Thoracic aorta (tissue), 2 donors: ENCODE measurements at places on chromosomes 2 and 18. TPM values are rescaled to one million over a fixed set of nuclear protein-coding genes. Genes with fewer than 3 reads are reported as not detected.

Gene MAL
- not detected for total RNA-seq

Gene ITGB6
- total RNA-seq: 0.99 TPM

Gene ARHGAP28
- 1.8 TPM for total RNA-seq

Gene CPO
- not detected for total RNA-seq

DNA sequence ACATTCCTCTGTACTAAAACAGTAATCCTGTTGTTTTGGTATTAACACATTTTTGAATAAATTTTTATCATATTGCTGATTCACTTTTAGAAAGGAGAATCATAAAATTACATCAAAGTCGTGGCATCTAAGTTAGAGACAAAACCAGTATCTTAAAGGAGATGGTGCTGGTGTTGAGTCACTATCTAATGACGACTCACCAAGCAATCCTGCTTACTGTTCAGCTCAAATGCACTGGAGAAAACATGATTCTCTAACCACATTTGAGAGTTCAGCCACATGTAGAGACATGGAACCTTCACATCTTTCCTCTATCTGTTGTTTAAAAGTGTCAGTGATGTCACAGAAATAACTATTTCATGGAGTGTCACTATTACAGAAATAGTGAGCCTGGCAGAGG, 473.8 kb downstream of the TGIF1 start:
- H3K27me3 ChIP-seq: no peaks in the 10 kb centered on the region
- DNase-seq: no peak
- H3K4me1 ChIP-seq: peaks cover 8% of the 10 kb centered on the region
- H3K4me3 ChIP-seq: no peak overlapping the region

DNA sequence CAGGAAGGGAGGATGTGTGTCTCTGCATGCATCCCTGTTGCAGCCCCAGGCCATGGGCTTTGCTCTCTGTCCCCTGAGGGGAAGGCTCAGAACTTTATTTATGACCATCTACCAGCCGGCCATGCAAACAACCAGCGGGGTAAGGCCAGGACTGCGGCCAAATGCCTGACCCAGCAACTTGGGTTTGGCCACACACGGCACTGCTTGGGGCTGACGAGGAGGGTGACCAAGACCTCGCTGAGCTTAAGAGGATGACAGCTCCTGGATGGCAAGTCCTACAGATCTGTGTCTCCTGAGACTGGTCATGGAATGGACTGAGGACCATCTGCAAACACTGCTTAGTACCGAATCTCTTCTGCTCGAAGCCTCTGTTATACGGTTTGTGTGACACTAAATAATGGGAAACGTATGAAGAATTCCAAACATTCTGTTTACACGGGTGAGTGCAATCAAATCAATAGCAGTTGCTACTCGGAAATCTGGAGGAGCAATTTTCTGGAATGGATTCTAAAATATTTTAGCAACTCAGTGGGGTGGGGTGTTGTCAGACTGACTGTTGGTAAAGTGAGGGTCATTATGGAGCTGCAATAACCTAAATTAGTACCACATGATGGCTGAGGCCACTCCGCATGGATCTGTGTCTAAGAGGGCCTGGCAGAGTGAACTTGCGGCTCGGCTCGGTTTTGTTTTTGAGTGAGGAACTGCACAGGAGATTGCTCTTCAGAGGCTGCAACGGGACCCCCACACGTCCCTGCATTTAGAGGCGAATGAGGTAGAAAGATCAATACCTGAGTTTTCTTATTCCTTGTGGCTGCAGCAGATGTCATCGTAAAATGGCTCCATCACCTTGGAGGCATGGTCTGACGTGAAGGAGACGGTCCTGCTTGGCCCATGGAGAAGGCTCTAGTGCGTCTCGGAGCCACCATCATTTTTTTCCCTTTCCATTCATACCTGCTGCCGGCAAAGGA, 26.6 kb downstream of the TMEM18 start:
- no peaks in the 10 kb centered on the region for H3K4me1 ChIP-seq
- H3K27me3 ChIP-seq: no peaks in the 10 kb centered on the region
- no peak for DNase-seq
- H3K36me3 ChIP-seq: no peaks in the 10 kb centered on the region
- no peak overlapping the region for H3K27ac ChIP-seq
- no peak overlapping the region for H3K4me3 ChIP-seq

GRCh38 chr2:171104379-171104778, 56.3 kb downstream of the TLK1 start:
- DNase-seq: no peak
- H3K27me3 ChIP-seq: no peaks in the 10 kb centered on the region
- H3K4me1 ChIP-seq: no peaks in the 10 kb centered on the region
- H3K36me3 ChIP-seq: peaks cover 5% of the 10 kb centered on the region
- H3K4me3 ChIP-seq: no peak overlapping the region

DNA sequence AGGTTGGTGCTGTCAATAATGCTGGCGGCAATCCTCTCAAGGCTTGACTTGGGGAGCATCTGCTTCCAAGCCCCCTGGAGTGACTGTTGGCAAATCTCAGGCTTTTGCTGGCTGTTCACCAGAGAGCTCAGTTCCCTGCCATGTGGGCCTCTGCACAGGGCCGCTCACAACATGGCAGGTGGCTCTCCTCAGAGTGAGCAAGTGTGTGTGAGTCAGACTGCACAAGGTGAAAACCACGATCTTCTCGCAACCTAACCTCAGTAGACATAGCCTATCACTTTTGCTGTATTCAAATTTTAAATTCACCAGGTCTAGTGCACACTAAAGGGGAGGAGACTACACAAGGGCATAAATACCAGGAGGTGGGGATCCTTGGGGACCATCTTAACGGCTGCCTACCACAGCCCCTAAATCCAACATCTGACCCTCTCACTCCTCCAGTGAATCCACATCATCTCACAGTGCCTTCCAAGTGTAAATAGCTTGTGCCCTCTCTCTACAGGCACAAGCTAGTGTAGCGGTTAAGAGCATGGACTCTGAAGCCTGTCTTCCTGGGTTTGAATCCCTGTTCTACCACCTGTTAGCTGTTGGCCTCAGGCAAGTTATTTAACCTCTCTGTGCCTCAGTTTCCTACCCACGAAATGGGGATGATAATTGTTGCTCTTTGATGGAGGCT, 187.7 kb upstream of the CXCR4 start:
- H3K4me1 ChIP-seq: no peaks in the 10 kb centered on the region
- no peaks in the 10 kb centered on the region for H3K27me3 ChIP-seq
- H3K4me3 ChIP-seq: no peak overlapping the region
- no peak overlapping the region for H3K27ac ChIP-seq

DNA sequence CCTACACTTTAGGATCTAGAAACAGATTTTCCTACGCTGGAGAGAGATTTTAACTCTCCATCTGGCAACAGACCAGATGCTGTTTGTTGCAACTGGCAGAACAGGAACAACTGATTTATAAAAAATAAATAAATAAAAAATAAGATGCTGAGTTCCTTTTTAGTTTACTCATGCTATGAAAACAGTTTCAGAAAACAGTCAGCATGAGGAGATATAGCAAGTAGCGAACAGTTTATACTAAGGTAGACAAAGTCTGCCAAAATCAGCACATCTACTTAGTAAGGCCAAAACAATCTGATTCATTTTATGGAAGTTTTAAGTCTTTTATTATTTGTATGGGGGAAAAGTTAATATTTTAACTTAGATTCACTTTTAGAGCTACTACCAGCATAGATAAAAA, 974.0 kb upstream of the CNTNAP5 start:
- H3K4me3 ChIP-seq: no peak overlapping the region
- H3K27me3 ChIP-seq: no peaks in the 10 kb centered on the region
- H3K36me3 ChIP-seq: no peaks in the 10 kb centered on the region

DNA sequence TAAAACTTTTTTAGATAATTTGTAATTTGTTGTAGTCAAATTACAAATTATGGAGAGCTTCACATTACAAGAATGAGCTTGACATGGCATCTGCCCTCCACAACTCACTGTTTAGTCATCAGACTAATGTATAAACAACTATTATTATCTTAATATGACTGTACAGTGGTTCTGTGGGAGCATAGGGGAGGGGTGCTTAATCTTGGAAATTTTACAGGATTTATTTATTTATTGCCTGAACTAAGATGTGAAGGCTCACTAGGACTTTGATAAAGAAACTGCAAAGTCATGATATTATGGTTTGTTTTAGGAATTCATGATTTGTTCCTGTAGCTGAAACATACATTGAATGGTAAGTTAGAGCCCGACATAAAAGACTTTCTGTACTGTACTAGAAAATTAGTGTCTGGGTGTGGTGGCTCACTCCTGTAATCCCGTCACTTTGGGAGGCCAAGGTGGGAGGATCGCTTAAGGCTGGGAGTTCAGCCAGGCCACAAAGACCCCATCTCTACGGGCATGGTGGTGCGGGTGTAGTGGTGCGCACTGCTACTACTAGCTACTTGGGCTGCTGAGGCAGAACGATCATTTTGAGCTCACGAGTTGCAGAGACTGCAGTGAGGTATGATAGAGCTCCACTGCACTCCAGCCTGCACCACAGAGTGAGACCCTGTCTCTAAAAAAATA, 2.1 kb downstream of the MARCHF7 start:
- H3K4me1 ChIP-seq: peaks cover 67% of the 10 kb centered on the region
- DNase-seq: no peak
- H3K4me3 ChIP-seq: peak overlapping the region; percentile 90
- H3K36me3 ChIP-seq: peaks cover 12% of the 10 kb centered on the region

DNA sequence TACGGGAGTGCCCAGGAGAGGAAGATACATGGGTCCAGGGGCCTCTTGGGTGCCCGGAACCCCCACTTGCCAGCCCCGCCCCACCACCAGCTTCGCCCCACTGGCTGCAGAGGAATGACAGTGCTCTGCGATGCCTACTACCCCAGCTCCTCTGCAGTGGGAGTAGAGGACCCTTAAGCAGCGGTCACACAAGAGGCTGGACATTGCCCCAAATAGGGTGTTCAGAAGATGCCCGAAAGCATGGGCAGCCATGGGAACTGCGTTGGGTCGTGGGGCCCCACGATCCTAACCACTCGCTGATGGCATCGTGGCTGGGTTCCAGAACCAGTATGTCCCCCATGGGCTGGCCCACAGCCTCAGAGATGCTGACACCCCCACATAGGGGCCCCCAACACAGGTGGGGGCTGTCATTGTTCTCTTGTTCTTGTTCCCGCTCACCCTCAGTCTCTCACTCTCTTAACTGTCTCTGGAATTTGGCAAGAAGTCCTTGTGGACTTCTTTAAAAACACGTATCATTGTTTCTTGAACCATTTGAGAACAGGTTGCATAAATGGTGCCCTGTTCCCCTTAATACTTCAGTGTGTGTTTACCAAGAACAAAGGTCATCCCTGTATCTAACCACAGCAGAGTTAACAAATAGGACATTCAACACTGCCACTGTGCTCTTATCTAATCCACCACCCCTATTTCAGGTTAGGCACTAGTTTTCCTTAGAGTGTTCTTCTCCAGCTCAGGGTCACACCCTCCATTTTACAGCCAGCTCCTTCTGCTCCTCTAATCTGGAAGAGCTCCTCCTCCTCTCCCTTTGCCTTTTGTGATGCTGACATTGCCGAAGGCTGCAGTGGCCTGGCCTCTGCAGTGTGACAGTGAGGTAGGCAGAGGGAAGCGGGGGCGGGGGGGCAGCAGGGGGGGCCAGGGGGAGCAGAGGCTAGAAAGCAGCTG, 76.3 kb downstream of the STPG4 start:
- H3K27me3 ChIP-seq: no peaks in the 10 kb centered on the region
- no peaks in the 10 kb centered on the region for H3K36me3 ChIP-seq
- peaks cover 16% of the 10 kb centered on the region for H3K4me1 ChIP-seq
- DNase-seq: no peak
- peak overlapping the region; percentile 91 for H3K27ac ChIP-seq
- no peak overlapping the region for H3K4me3 ChIP-seq

- H3K27ac ChIP-seq: no peak overlapping the region
- H3K27me3 ChIP-seq: no peaks in the 10 kb centered on the region
- DNase-seq: no peak
- no peaks in the 10 kb centered on the region for H3K4me1 ChIP-seq
- no peak overlapping the region for H3K4me3 ChIP-seq
These were observed 47.6 kb downstream of the CCDC85A start for GRCh38 chr2:56231361-56231760.

DNA sequence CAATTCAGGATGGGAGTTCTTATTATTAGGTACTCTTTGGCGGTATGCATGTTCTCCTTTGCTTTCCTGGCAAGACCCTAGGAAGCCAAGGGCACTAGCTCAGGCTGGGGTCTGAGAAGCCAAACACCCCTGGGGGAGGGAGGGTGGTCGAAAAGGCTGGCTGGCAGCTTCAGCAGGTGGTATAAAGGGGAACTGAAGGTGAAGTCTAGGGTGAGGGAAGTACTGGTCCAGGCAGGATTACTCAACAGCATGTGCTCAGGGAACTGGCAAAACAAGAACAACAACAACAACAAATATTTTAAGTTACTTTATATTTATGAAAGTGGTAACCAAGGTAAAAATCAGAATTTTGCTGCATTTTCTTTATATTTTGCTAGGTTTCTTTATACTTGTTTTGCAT, 40.7 kb upstream of the PCBP1 start:
- no peaks in the 10 kb centered on the region for H3K27me3 ChIP-seq
- no peak overlapping the region for H3K27ac ChIP-seq
- H3K4me1 ChIP-seq: no peaks in the 10 kb centered on the region
- H3K4me3 ChIP-seq: no peak overlapping the region
- no peak for DNase-seq
- peaks cover 12% of the 10 kb centered on the region for H3K36me3 ChIP-seq

DNA sequence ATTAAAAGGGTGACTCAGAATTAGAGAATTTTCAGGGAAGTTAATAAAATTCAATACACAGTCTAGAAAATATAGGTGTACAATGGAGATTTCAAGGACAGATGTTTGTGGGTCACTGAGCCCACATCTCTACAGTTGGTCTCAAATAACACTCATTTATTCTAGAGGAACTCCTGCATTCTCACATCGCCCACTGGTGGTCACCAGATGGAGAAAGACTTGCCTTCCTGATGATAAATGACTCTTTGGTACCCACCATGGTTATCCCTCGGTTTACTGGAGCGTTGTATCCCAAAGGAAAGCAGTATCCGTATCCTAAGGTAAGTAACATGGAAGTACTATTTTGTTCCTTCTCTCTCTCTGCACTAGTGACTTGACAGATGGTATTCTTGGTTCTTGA, 1297.1 kb downstream of the DPP10 start:
- H3K4me3 ChIP-seq: no peak overlapping the region
- H3K36me3 ChIP-seq: no peaks in the 10 kb centered on the region
- no peak for DNase-seq
- no peak overlapping the region for H3K27ac ChIP-seq

DNA sequence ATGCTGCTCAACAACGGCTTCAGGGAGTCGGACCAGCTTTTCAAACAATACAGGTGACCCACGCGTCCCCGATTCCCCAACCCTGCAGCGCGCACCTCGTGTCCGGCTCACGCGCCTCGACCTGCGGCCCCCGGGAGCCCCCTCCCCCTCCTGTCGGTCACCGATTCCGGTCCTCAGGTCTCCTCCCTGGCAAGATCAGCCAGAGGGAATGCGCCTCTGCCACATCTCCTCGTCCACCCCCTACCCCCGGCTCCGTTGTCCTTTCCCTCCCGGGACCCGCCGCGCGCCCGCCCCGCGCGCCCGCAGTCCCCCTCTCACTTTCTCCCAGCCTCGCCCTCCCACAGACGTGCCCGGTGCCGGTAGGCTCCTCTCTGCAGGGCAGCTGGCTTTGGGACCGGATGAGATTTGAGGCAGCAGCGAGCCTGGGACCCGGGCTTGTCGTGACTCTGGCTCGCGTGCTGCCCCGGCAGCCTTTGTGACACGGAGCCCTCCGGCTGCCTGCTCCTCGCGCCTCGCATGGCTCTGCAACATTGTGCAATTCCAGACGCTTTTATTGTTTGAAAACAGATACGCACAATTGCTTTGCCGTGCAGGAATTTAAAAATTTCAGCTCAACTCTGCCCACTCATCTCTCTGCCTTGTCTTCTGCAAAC, 558 bp downstream of the TTC39C start:
- H3K27ac ChIP-seq: peak overlapping the region; percentile 70
- no peak for DNase-seq
- H3K4me3 ChIP-seq: peak overlapping the region; percentile 95
- no peaks in the 10 kb centered on the region for H3K36me3 ChIP-seq
- no peaks in the 10 kb centered on the region for H3K27me3 ChIP-seq
- H3K4me1 ChIP-seq: peaks cover 13% of the 10 kb centered on the region
